ENCODE measurements at places on chromosomes 12 and 14. TPM values are rescaled to one million over a fixed set of nuclear protein-coding genes. Genes with fewer than 3 reads are reported as not detected.

DNA sequence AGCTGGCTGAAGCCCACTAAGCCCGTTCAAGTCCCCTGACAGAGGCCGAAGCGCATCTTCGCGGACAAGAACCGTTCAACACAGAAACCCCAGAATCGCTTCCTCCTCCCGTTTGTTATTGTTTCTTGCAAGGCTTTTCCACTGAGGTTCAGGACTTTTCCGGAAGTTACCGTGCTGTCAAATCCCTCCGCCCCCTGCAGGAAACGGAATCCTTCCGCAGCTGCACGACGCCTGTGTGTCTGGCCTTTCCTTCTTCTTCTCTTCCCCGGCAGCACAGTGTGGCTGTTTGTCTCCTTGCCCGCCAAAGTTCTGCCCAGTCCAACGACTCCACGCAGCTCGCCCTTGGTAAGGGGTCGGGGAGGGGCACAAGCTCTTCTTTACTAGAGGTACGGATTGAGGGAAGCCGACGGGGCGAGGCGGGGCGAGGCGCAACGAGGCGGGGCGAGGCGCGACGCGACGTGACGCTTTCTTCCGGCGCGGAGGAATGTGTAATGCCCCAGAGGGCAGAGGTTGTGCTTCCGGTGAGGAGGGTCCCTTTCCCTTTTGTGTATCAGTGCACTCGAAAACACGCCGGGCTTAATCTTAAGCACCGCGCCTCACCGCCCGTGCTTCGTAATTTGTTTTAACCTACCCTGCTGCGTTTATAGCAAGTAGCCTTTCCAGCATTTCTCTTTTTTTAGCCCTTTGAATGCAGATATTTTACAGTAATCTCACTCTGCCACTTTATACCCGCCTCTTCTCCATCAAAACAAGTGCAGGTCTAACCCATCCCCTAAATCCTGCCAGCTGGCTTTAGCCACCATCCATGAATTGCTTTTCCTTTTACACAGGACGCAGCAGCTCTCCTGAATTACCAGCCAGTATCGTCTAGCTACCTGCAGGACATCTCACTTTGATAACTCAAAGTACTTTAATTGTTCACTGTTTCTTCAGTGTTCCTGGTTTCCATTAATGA is at the start of gene KDM5A:
TSS of gene KDM5A (minus strand) at position 179 of the 955 bp plus-strand sequence. CDS start 229 bp downstream, outside the sequence.
- H3K27me3 ChIP-seq = no peaks in the 10 kb centered on the region
- peaks cover 13% of the 10 kb centered on the region for H3K36me3 ChIP-seq
- peak within 1 kb of the TSS; percentile 98 for H3K27ac ChIP-seq
- H3K4me3 ChIP-seq = peak within 1 kb of the TSS; percentile 96

DNA sequence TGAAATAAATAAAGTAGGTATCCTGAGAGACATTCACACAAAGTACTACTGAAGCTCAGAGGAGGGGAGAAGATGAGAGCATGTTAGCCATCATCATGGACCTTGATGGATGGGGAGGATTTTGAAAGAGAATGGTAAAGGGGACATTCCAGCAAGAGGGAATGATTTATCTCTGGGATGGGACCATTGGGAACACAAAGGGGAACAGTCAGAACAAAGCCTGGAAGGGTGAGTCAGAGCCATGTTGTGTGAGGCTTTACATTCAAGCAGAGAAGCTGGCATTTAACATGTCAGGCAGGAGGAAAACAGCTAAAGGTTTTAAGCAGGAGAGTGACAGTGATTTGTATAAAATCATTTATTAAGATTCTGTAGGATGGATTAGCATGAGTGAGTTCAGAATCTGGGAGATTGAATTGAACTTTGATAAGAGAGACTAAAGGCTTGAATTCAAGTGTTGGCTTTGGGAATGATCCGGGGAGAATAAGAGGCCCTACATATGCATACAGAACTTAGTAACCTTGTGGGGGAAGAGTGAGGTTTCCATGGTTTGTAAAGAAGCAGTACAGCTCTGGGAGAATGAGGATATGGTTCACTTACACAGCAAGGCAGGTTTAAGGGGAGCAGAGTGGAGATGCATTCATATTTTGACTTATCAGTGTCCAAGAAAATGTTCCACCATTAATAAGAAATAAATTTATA is 174.4 kb downstream of the SYT10 start:
- no peaks in the 10 kb centered on the region for H3K36me3 ChIP-seq
- no peak overlapping the region for H3K27ac ChIP-seq
- H3K4me1 ChIP-seq = no peaks in the 10 kb centered on the region
- no peak overlapping the region for H3K4me3 ChIP-seq
- DNase-seq = no peak

DNA sequence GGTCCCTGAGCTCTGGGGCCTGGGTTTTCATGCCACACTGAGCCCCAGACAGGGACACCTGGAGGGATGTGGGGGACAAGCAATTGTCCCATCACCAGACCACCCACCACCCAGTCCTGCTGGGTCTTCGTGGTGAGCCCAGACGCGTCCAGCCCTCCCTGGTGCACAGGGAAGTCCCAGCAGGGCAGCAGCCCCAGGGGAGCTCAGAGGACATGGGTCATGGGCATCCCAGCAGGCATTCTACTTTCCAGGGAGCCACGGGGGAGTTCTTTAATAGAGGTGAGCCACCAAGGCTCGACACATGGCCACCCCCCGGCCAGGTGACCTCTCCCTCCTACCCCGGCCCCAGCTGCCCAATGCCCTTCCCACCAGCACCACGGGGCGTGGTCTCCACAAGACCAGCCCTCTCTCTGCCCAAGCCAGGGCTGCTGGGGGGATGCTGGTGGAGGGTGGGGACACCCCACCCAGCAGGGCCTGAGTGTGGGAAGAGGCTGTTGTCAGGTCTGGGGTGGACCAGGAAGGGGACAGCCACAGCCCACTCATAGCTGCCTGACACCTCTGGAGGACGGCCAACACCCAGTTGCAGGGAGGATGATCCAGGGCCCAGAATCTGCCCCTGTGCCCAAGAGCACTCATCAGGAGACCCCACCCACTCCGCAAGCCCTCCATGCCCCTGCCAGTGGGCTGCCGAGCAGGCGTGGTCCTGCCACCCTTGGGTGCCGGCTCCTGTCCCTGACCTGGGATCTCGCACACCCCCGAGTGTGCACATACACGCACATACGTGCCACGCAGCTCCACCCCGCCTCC is 14.1 kb downstream of the AKT1 start:
- H3K4me1 ChIP-seq = peaks cover 2% of the 10 kb centered on the region
- no peak for DNase-seq
- H3K36me3 ChIP-seq = peaks cover 3% of the 10 kb centered on the region
- no peaks in the 10 kb centered on the region for H3K27me3 ChIP-seq
- H3K27ac ChIP-seq = no peak overlapping the region

DNA sequence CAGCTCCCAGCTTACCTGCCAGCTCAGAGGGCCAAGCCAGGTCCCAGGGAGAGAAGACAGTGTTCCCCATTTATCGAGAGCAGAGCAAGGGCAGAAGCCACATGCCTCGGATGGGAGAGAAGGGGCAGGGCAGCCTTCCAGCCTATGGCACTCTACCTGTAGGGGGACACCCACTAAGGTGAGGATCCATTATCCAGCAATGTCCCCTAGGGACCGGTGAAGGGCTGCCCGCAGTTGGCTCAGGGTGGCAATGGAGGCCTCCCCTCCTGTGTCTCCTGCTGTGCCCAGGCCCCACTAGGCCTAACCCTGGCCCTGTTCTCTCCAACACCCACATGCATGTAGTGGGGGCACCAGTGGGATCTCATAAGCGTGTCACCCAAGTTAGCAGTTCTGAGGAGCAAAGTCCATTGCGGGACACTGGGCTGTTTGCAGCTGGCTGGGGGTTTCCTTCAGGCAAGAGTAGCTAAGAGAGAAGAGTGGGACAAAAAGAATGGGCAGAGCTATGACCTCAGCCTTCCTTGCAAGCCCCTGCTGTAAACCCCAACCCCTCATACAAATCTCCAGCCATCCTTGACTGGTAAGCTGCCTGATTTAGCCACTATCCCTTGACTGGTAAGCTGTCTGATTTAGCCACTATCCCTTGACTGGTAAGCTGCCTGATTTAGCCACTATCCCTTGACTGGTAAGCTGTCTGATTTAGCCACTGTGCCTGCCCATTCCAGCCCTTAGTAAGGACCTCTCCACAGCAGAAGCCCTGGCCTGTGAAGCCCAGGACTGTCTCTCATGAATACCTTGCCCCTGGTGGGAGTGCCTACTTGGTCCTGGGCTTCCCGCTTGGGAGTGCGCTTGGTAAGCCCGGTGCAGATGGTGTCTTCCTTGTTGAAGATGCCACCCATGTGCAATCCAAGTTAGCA is 5.2 kb upstream of the ASB2 start:
- peaks cover 14% of the 10 kb centered on the region for H3K36me3 ChIP-seq
- H3K4me1 ChIP-seq = peaks cover 44% of the 10 kb centered on the region
- no peak overlapping the region for H3K4me3 ChIP-seq
- no peaks in the 10 kb centered on the region for H3K27me3 ChIP-seq
- DNase-seq = no peak

GRCh38 chr14:61213920-61214319 is 67.2 kb downstream of the TMEM30B start:
- no peak overlapping the region for H3K4me3 ChIP-seq
- no peak for DNase-seq
- peaks cover 3% of the 10 kb centered on the region for H3K27me3 ChIP-seq
- H3K4me1 ChIP-seq = no peaks in the 10 kb centered on the region
- no peak overlapping the region for H3K27ac ChIP-seq

GRCh38 chr14:103880348-103881267 is 33.2 kb upstream of the PPP1R13B start:
- H3K4me1 ChIP-seq = peaks cover 18% of the 10 kb centered on the region
- no peaks in the 10 kb centered on the region for H3K36me3 ChIP-seq
- H3K27me3 ChIP-seq = no peaks in the 10 kb centered on the region
- DNase-seq = peak; percentile 32
- H3K4me3 ChIP-seq = peak overlapping the region; percentile 55
- H3K27ac ChIP-seq = no peak overlapping the region

DNA sequence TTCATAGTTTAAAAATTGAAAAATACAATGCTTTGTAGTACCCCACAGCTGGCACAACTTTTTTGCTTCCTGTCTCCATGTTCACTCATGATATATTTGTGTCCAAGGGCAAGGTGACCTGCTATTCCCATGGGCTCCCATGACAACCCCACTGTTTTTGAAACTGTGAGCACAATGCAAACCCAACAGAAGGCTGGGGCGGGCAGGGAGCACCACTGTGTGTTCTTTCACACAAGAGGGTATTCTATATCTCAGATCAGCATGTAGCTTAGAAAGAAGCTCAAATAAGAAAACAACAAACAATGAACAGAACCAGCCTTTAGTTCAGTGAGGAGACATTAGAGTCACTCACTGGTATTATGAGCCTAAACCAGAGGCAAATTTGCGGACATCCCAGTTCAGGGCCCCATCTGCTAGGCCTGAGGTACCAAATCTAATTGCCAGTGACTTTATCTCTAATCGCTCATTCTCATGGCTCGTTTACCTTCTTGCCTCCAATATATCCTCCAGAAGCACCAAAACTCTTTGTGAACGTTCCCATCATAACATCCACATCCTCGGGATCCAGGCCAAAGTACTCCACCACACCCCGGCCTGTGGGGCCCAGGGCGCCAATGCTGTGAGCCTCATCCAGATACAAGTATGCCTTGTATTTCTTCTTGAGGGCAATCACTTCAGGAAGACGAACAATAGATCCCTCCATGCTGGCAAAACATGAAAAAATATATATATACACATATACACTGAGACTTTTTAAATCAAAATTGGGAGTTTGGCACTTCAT is 56.4 kb upstream of the ISM2 start:
- H3K36me3 ChIP-seq = peaks cover 25% of the 10 kb centered on the region
- no peak overlapping the region for H3K4me3 ChIP-seq
- H3K27me3 ChIP-seq = no peaks in the 10 kb centered on the region
- peak overlapping the region; percentile 58 for H3K27ac ChIP-seq

DNA sequence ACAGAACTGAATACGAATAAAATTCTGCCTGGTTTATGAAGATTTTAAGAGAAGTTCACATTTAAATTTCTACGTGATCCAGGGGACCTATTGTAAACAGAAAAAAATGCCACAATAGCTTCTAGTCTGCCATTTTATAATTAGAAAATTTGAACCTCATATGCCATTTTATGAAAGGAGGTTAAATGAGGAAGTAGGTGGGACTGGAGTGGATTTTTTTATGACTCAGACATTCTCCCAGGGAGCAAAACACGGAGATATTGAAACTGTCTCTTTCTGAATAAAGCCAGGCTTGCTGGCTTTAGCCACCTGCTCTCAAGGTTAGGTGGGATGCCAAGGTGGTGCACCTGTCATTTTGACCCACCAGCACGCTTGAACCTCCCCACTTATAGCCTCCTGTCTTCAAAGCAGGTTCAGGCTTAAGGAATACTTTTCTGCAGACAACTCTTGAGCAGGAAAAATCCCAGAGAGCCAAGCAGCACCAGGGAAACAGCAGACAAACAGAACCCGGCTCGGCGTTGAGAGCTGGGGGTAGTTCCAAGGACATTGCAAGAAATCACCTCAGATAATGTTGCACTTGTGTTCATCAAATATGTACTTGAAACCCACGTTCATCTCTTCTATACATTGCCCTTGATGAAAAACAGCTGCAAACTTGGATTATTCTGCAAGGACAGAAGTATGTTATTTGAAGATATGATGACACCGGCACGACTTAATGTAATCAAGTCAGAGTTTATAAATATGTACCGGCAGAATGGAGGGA is 203.7 kb downstream of the PPM1H start:
- no peak for DNase-seq
- H3K36me3 ChIP-seq = no peaks in the 10 kb centered on the region
- no peak overlapping the region for H3K4me3 ChIP-seq
- peaks cover 8% of the 10 kb centered on the region for H3K27me3 ChIP-seq
- peaks cover 9% of the 10 kb centered on the region for H3K4me1 ChIP-seq

- no peak within 1 kb of the TSS for H3K4me3 ChIP-seq
- DNase-seq = no peak
- H3K27ac ChIP-seq = no peak within 1 kb of the TSS
These were observed at the start of gene KRT6A for GRCh38 chr12:52493172-52493571. Gene KRT6A, minus strand, starts transcription at chr12:52493257. Its CDS starts 69 bp downstream, at chr12:52493188.

GRCh38 chr12:93908846-93909567 is 231.8 kb downstream of the CRADD start:
- H3K4me3 ChIP-seq = no peak overlapping the region
- H3K36me3 ChIP-seq = no peaks in the 10 kb centered on the region
- H3K27ac ChIP-seq = no peak overlapping the region
- DNase-seq = no peak

GRCh38 chr12:94954029-94954685 is 49.3 kb downstream of the NDUFA12 start:
- peaks cover 18% of the 10 kb centered on the region for H3K27me3 ChIP-seq
- H3K4me3 ChIP-seq = no peak overlapping the region
- H3K36me3 ChIP-seq = no peaks in the 10 kb centered on the region
- no peak for DNase-seq
- H3K27ac ChIP-seq = no peak overlapping the region

The NEUROD4 gene
- not detected for total RNA-seq

The REP15 gene
- 0.19 TPM for total RNA-seq

The NPAS3 gene
- total RNA-seq = not detected

The IGF1 gene
- not detected for total RNA-seq

The TAS2R8 gene
- not detected for total RNA-seq
